ENCODE measurements at places on chromosomes 7 and 10. TPM values are rescaled to one million over a fixed set of nuclear protein-coding genes. Genes with fewer than 3 reads are reported as not detected.

GRCh38 chr10:59362144-59362958, at the start of gene FAM13C:
TSS of gene FAM13C (minus strand) at chr10:59362549. CDS start at chr10:59362460, 89 bp downstream.
- ATAC-seq: peak; percentile 84

DNA sequence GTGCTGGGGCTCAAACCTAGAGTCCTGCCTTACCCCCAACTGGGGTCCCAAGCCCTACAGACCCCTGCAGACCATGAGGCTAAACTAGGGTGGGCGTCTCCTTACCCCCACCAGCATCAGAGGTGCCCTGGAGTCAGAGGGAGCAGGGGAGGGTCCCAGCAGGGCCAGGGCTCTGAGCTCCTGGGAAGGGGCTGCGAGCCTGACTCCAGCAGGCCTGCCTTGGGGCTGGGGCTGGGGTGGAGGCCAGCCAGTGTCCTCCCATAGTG, 1.3 kb downstream of the SNCG start:
- no peak for ATAC-seq

DNA sequence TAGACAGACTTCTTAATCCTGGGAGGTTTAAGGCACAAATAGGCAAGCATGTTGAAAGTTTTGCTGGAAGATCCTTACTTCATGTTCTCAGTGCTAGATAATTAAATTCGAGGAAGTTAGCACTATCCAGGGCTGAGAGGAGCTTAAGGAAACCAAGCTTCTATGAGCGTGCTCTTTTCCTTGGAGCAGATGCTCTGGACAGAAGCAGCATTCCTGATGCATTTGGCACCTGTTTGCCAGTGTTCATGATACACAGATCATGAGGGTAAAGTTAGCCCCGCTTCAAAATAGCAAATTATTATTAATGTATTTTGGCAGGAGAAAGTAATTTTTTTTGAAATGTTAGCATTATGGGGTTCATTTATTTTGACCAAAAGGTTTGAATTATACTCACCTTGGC, 9.4 kb downstream of the HDAC9 start:
- no peak for ATAC-seq

DNA sequence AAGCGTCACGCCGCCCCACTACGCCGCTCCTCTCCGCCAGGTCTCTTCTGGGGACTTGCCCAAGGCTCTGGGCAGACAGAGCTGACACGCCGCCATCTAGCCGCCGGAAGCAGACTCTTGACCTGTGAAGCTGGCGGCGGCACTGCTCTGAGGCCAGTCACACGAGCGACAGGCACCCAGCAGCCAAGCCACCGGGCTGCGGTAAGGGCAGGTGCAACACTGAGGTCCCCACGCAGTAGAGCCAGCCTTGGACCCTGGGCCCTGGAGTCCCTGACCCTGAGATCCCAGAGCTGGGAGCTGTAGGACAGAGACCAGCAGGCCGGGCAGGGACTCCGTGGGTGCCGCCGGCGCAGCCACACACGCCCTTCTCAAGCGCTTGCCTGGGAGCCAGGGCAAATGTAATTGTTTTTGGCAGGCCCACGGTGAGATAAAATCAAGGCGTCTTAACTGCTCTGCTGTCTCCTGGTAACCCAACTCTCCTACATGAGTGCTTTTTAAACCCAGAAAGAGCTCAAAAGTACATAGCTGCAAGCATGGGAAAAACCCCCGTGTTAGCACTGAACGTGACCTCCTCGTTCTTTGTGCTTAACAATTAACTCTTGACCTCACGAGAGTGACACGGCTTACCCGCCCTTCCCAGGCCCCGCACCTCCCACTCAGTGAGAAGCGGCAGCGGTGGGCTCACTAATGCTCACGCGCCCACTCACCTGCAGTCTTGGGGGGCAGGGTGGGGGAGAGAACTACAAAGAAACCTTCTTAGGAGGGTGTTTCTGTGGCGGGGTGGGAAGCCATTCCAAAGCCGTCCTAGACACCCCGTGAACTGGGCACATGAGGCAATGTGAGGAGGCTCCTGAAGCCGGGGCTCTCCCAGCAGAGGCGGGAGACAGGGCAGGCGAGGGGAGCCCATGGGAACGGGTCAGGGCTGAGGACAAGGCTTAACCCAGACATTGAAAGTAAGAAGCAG, 8.5 kb downstream of the GPER1 start:
- no peak for ATAC-seq

- no peak for ATAC-seq
These were observed 817.6 kb downstream of the CCSER2 start for GRCh38 chr10:85145966-85146365.

Gene HOXA10
- 0.05 TPM for total RNA-seq

Gene MUC12
- 5.1 TPM for total RNA-seq
